Stomach (tissue), 19 donors: ENCODE measurements at places on chromosomes 4 and X. TPM values are rescaled to one million over a fixed set of nuclear protein-coding genes. Genes with fewer than 3 reads are reported as not detected.

Gene ADAMTS3
- total RNA-seq: 0.89 TPM

Gene BANK1
- 12.9 TPM for total RNA-seq

Gene KLF8
- 7.2 TPM for total RNA-seq

Gene EPHA5
- total RNA-seq: 1.8 TPM

Gene CTAG1B
- total RNA-seq: not detected

Gene MGAT4D
- total RNA-seq: not detected

- peak; percentile 58 for DNase-seq
Measured at GRCh38 chr4:27278615-27279375, 418.2 kb downstream of the STIM2 start.

DNA sequence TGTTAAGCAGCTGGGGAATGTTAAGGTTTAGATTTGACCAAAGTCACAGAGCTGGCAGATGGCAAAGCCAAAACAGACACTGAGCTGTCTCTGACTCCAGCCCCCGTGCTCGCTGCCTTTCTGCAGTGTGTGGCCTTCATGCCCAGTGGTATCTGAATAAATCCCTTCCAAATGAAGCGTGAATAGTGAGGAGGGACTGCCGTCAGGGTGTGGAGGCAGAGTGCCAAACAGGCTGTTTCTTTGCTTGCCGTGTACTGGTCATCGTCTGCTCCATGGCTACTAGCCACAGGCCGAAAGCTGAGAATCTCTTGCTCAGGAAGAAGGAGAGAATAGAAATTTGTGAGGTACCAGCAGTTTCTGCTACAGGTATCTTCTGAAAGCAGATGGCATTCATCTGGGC lies 19.7 kb downstream of the PRIMPOL start:
- no peak for DNase-seq

DNA sequence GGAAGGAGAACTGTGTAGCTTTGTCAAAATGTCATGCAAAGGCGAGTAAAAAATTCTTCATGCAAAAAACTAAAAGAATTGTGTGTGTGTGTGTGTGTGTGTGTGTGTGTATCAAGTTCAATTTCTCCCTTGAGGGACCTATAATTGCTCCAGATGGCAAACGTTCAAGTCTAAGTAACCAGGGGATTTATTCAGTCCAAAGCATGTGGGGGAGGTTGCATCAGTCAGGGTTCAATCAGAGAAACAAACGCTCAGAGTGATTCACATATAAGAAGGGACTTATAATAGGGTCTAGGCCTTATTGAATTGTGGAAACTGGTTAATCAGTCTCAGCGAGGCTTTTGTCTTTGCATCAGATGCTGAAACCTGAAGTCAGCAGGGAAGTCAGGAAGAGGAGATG lies 5.0 kb downstream of the DCAF8L1 start:
- DNase-seq: no peak

GRCh38 chrX:105706041-105706440 lies 116.3 kb upstream of the NRK start:
- no peak for DNase-seq

DNA sequence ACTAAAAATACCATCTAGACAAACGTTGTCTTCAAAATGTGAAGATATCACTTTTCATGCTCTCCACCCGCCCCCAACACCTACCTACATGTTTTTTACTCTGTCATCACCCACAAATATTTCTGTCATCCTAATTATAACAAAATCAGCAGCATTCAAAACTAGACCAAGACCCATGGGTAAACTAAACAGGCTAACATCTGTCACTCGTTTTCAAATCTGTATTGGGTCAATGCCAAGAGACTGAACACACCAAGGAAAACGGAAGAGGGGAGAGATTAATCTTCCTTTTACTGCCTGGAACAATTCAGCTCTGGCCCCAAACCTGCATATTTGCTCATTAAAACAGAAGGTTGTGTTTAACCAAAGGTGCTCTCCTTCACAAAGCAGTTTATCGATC lies 17.5 kb downstream of the FAM184B start:
- DNase-seq: no peak

DNA sequence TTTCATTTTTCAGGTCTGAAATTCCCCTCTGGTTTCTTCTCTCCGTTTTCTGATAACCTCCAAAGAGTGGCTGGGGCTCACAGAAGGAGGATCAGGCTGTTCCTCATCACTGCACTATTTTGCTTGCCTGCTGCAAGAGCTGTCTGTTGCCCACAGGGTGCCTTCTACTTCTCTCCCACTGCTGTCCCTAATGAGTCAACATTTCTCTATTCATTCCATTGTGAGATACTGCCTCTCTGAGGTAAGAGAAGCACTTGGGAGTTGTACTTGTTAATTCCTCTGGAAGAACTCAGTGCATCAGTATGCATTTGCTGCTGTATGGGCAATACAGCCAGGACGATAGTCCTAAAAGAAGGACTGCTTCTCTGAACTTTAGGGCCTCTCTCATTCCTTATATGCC lies 34.8 kb downstream of the CT47B1 start:
- no peak for DNase-seq

DNA sequence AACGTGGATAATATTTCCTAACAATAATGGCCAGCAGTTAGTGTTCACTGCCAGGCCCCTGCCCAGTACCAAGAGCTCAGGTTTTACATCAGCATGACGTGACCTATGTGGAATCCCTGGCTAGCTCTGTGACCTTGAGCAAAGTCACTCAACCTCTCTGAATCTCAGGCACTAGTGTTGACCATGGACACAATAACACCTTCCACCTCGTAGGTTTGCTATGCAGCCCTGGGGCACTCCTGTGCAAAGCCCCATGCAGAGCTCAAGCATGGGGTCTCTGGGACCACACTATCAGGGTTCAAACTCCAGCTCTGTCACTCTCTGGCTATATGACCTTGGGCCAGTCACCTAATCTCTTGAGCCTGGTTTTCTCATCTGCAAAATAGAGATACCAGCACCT lies 38.7 kb upstream of the MSX1 start:
- no peak for DNase-seq

GRCh38 chrX:9438933-9439494 lies 25.8 kb upstream of the TBL1X start:
- DNase-seq: no peak

- DNase-seq: no peak
Measured at GRCh38 chr4:21569638-21570037, 378.9 kb downstream of the KCNIP4 start.

DNA sequence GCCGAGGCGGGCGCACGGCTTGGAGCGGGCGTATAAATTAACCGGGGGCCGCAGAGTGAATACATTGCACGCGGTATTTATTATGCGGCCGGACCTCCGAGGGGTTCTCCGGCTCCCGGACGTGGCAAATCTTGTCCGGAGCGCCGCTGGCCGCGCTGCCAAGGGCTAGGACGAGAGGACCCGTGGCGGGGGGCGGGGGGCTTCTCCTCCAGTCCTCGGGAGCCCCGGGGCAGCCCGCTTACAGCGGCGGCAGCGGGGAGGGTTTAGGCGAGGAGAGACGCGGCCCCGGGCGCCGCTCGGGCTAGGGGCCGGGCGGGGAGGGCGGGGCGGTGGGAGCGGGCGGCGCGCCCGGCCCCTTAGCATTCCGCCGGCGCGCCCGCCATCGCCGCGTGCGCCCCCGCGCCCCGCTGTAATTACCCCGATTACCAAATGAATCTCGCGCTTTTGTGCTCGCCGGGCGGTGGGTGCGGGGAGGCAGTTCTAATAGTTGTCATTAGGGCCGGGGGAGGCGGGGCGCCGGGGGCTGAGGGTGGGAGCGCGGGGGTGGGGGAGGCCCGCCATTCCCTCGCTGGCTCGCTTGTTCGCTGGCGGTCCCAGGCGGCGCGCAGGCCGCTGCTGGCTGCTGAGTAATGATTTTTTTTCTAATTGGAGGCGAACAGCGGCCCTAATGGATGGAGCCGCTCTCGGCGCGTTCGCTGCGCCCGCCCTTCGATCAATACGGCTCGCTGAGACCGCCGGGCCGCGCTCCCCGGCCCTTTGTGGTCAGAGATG lies 276.6 kb downstream of the BCOR start:
- no peak for DNase-seq

DNA sequence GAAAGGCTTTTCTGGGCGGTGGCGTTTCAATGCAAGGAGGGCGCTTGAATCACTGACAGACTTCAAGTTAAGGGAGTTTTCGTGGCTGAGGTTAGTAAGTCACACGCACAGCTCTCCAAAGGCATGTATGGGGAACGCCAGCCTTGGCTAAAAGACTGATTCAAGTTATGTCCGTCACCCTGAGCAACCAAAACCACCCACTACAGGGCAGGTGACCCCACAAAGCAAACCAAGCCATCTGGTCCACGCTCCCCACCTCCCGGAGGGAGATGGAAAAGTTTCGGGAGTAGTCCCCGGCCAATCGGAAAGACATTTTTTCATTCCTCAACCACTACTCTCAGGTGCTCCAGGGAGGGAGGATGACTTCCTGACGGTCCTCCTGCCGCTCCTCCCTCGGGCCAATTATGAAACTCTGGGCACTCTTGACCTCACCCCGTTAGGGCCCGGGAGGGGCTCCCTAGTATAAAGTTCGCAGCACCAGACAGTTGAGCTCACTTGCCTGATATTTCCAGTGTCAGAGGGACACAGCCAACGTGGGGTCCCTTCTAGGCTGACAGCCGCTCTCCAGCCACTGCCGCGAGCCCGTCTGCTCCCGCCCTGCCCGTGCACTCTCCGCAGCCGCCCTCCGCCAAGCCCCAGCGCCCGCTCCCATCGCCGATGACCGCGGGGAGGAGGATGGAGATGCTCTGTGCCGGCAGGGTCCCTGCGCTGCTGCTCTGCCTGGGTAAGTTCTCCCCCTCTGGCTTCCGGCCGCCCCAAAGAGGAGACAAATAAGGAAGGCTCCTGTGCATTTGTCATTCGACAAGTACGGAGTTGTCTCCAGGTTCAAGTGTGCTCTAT lies at the start of gene EREG:
EREG (plus strand) TSS at position 494 of the 840 bp plus-strand sequence; CDS start at position 658, 164 bp downstream.
- peak; percentile 58 for DNase-seq

DNA sequence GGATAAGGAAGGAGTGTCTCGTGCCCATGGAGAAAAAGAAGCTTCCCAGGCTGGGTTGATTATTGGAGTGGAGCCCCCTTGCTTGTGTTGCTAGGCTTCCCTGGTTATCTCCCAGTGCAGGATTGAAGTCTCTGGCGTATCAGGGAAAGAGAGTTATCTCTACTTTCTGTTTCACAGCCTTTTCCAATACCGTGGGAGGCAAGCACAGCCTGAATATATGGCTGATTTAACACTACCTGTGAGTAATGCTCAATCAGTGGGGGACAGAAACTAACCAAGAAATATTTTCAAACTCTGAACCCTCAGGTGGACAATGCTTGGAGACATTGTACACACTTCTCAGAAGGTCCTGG lies 65.2 kb downstream of the SERPINA7 start:
- DNase-seq: no peak

DNA sequence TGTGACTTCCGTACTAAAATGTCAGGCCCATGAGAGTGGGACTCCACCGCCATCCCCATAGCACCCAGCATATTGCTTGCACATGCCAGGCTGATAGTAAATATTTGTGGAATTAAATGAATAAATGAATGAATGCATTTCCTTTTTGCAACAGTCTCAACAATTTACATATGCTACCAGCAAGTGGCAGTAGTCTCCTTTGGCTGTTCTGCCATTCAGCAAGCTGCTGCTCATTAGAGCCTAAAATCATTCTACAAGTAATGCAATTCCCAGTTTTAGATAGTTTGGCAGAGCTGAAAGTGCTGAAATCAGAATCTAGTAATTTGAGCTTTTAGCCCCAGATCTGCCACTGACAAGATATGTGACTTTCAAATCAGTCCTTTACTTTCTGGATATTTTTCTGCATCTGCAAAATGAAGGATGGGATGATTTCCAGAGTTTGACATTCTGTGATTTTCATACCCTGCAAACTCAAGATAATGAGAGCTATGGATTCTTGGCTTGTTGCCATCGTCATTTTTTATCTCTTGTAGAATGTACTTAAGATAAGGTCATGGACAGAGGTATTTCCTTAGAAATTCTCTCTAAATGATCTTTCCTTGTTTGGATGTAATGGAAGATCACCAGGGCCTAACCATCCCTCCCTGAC lies 35.7 kb upstream of the INTS6L start:
- no peak for DNase-seq

DNA sequence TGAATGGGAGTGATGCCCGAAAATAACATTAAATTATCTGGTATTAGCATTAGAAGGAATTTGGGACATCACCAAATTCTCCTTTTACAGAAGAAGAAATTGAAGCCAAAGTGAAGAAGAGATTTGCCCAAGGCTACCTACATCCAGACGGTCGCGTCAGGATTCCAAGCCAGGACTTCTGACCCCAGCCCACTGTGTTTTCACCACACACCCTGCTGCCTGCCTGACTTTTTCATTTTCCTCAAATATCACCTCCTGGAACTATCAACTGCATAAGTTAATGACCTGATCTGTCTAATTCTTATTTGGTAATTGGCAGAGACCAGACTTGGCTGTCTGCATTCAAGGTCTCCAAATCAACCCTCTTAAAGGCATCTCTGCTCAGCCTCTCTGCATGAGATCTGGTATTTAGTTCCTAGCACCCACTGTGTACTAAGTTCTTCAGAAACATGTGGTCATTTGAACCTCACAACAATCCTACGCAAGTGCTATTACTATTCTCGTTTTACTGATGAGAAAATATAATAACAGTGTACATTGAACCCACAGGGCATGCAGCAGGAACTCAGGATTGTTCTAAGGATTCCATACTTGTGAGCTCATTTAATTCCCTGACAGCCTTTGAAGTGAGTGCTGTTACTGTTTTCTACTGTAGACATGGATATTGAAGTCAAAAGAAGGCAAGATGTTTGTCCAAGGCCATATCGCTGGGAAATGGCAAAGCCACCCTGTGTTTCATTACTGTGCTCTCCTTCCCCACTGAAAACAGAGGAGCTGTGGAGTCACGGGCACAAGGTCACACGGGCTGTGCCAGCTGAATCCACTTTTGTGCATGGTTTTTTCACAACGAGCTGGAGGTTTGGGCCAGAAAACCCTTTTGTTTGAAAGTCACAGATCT lies 195.2 kb upstream of the C1QTNF7 start:
- DNase-seq: peak; percentile 29

DNA sequence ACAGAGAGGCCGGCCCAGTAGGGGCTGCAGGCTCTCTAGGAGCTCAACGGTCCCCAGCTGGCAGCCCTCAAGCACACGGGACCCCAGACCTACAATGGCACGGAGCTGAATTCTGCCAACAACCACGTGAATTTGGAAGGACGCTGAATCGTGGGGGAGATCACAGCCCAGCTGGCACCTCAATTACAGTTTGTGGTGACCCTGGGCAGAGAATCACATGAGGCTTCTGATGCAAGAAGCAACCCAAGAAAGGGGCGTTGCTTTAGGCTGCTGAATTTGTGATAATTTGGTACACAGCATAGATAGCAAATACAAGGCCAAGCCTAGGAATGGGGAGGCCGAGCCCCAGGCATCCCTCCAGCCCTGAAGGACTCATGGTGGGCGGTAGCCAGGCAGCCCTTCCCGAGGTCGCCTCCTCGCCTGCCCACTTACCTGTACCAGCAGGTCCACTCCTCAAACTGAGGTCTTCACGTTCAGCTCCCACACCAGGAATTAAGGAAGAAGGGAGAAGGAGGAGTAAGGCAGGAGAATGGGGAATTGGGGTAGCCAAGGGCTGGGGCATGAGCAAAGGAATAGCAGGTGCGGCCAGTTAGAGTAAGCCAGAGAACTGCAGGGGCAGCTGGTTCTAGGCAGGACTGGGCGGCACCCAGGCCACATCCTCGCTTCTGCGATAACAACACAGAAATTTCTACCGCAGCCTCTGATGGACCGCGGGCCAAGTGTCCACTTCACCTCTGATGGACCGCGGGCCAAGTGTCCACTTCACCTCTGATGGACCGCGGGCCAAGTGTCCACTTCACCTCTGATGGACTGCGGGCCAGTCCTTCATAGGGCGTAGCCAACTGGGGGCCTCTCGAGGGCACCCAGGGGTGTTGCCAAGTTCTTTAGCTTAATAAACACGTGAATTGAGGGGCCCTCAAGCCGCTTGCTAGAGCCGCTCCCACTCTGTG lies 23.4 kb upstream of the HTRA3 start:
- no peak for DNase-seq

- peak; percentile 45 for DNase-seq
Measured at GRCh38 chr4:76434901-76435527, at the start of gene SHROOM3. SHROOM3 (plus strand) TSS chr4:76435229; CDS start chr4:76436053, 824 bp downstream.

GRCh38 chr4:48699475-48699874 lies 80.6 kb downstream of the FRYL start:
- no peak for DNase-seq
